Caco-2 (cell line): ENCODE measurements at places on chromosomes 12 and 14. TPM values are rescaled to one million over a fixed set of nuclear protein-coding genes. Genes with fewer than 3 reads are reported as not detected.

DNA sequence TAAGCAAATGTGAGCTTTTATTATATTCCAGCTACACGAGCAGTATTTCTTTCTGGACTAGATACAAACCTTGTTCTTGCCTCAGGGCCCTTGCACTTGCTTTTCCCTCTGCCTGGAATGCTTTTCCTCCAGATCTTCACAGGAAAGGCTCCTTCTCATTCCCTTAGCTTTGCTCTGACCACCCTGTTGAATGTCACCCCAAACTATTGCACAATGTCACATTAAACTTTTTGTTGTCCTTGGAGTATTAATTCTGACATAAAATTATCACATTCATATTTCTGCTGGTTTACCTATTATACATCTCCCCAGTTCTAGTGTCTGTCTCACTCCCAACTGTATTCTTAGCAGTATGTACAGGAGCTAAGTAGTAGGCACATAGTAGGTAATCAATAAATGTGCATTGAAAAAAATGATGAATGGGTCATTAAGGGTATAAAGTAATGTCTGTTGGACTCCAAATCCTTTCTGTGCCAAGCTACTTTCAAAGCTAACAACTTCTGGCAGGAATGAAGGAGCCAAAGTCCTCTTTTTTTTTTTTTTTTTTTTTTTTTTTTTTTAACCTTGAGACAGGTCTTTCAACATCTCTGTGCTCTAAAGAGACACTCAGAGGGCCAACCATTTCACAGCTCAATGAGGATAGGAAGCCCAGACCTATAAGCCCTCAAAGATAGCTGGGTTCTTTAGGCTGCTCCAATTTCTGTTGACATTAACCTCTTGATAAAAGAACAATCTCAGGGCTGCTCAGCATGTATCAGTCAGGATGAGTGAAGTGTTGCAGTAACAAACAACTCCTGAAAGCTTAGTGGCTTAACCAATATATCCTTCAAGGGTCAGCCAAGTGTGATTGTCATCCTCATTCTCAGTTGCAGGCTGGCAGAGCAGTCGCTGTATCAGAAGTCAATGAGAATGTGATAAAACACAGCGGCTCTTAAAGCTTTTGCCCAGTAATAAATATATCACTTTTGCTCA, 424.4 kb upstream of the TBX3 start:
- no peaks in the 10 kb centered on the region for H3K4me1 ChIP-seq
- no peak overlapping the region for H3K4me3 ChIP-seq
- no peak overlapping the region for H3K27ac ChIP-seq

DNA sequence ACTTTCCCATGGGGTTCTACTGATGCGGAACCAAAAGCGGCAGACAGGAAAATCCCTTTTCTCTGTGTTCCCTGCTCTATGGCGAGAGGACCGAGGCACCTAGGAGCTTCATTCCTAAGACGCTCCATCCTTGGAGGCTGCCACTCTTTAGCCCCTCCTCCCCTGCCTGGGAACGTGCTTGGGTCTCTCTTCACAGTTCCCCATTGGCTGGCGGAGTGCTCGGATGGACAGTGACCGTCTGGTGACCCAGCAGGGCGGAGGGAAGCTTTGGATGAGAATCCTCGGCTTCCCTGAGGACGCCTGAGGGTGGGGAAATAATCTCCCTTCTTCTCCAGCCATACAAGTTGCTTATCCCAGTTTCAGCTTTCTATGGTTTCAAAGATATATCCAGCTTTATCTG, 37.3 kb downstream of the KCNA5 start:
- no peaks in the 10 kb centered on the region for H3K4me1 ChIP-seq
- H3K4me3 ChIP-seq, result no peak overlapping the region
- peaks cover 4% of the 10 kb centered on the region for H3K27me3 ChIP-seq
- H3K36me3 ChIP-seq, result no peaks in the 10 kb centered on the region

Gene SYT1
- total RNA-seq, result 0.39 and 1.2 TPM in 2 replicates

- H3K4me1 ChIP-seq, result peaks cover 2% of the 10 kb centered on the region; the same call in 1 of the 2 replicates
- DNase-seq, result no peak
Observed at GRCh38 chr12:90905691-90906370, 49.1 kb downstream of the CCER1 start.

DNA sequence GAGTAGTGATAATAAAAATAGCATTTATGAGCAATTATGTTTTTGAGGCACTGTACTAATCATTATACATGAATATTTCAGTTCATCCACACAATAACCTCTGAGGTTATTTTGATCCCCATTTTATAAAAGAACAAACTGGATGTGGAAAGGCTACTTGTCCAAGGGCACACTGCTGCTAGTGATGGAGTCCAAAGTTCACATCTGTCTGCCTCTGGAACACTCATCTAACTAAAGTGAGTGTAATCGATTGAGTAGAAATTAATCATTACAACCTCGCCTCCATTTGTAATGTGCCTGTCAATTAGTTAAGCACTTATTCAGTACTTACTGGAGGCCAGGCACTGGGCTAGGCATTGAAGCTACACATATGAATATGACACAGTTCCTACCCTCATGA, 55.4 kb downstream of the TMEM260 start:
- no peaks in the 10 kb centered on the region for H3K27me3 ChIP-seq
- H3K36me3 ChIP-seq, result peaks cover 5% of the 10 kb centered on the region
- DNase-seq, result no peak
- no peaks in the 10 kb centered on the region for H3K4me1 ChIP-seq

DNA sequence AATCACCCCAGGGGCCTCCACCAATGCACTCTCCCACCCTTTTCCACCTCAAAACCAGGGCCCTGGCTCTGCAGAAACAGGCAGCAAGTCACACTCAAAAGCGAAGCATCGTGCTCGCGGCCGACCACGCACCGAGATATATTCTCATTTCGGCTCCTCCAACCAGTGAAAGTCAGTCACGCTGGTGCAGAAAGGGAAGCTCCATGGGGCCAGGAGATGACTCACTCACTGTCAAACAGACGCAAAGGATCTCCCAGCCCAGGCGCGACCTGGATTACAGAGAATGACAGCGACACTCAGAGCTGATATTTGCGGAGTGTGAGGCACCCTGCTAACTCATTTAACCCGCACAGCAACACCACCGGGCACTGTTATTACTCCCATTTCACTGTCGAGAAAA, 173.6 kb downstream of the CALM1 start:
- no peak overlapping the region for H3K27ac ChIP-seq
- H3K4me3 ChIP-seq, result no peak overlapping the region
- H3K27me3 ChIP-seq, result no peaks in the 10 kb centered on the region
- no peaks in the 10 kb centered on the region for H3K36me3 ChIP-seq
- no peak for DNase-seq

DNA sequence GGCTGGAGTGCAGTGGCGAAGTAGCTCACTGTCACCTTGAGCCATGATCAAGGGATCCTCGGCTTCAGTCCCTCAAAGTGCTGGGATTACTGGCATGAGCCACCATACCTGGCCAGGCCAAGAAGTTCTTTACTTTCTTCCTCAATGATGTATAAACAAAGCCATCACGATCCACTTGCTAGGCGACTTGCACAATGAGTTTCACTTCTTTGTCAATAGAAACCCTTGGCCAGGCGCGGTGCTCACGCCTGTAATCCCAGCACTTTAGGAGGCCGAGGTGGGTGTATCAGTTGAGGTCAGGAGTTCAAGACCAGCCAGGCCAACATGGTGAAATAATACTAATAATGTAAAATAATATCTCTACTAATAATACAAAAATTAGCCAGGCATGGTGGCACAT, 14.4 kb upstream of the SPSB2 start:
- no peaks in the 10 kb centered on the region for H3K27me3 ChIP-seq
- no peak for DNase-seq
- no peak overlapping the region for H3K4me3 ChIP-seq
- peaks cover 50% of the 10 kb centered on the region for H3K4me1 ChIP-seq
- H3K27ac ChIP-seq, result peak overlapping the region; percentile 98
- peaks cover 6% of the 10 kb centered on the region; the same call in 1 of the 2 replicates for H3K36me3 ChIP-seq

- no peaks in the 10 kb centered on the region for H3K27me3 ChIP-seq
- no peak for DNase-seq
- no peak overlapping the region for H3K4me3 ChIP-seq
- no peak overlapping the region for H3K27ac ChIP-seq
- no peaks in the 10 kb centered on the region for H3K4me1 ChIP-seq
Observed at GRCh38 chr12:77572371-77572770, 258.3 kb upstream of the NAV3 start.

- no peaks in the 10 kb centered on the region; the same call in 1 of the 2 replicates for H3K36me3 ChIP-seq
- H3K4me1 ChIP-seq, result peaks cover 16% of the 10 kb centered on the region
- DNase-seq, result no peak
- H3K27me3 ChIP-seq, result no peaks in the 10 kb centered on the region
- H3K4me3 ChIP-seq, result no peak overlapping the region
Observed at GRCh38 chr12:95181103-95181502, 36.2 kb downstream of the FGD6 start.

DNA sequence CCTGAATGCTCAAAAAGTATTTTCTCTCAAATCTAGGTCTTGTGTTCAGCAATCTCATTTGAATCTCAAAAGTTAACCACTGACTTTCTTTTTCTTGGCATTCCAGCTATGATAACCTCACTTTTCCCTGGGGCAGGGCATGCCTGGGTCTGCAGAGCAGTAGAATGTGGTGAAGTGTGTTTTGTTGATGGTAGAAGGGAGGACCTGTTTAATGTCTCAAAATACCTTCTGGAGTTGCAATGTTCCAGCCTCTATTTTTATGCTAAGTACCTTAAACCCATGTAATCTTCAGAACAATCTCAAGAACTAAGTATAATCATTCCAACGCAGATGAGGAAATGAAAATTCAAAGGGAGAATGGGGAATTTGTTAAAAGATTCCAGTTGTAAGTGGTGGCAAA, 82.1 kb upstream of the FUT8 start:
- no peaks in the 10 kb centered on the region for H3K27me3 ChIP-seq
- DNase-seq, result no peak
- H3K27ac ChIP-seq, result peak overlapping the region; percentile 73
- peaks cover 67% of the 10 kb centered on the region for H3K4me1 ChIP-seq

DNA sequence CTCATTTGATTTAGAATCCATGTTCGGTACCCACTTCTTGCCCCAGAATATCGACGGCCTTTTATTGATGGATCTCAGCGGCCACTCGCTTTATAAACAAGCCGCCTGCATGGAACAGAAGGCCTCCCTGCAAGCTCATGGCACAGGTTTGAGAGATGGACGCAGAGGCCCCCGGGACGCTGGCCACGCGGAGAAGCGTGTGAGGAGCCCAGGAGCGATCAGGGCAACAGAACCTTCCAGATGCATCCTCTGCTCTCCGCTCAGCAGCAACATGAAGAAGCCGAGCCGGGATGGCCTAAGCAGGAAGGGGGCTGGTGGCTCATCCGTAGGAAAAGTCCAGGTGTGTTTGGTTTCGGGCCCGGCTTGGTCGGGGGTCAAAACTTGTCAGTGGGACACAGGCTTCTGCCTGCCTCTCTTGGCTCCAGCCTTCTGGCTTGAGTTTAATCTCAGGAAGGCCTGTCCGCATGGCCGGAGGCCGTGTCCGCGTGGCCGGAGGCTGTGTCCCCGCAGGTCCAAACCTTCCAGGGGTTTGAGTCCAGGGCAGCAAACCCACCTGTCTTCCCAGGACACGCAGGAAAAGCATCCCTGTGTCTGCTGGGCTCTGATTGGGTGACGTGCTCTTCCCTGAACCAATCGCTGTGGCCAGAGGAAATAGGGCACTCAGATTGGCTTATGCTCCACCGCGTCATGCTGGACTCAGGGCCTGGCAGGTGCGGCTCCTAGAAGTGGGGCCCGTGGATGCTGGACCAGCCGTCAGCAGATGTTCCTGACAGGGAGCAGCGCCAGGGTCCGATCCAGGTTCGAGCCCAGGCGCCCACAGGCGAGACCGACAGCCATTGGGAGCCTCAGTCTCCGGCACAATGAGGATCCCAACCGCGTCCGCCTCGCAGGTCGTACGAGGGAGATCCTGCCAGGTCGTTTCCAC, 65.0 kb downstream of the GALNT9 start:
- no peaks in the 10 kb centered on the region for H3K36me3 ChIP-seq
- no peak overlapping the region for H3K27ac ChIP-seq
- H3K4me3 ChIP-seq, result no peak overlapping the region
- H3K27me3 ChIP-seq, result no peaks in the 10 kb centered on the region

Gene ABCC9
- 123 and 130 TPM in 2 replicates for total RNA-seq

- H3K27ac ChIP-seq, result no peak overlapping the region
- H3K4me1 ChIP-seq, result no peaks in the 10 kb centered on the region
- no peak overlapping the region for H3K4me3 ChIP-seq
- DNase-seq, result no peak
- H3K27me3 ChIP-seq, result no peaks in the 10 kb centered on the region
Observed at GRCh38 chr14:56918849-56919574, 108.7 kb upstream of the OTX2 start.

- H3K27me3 ChIP-seq, result no peaks in the 10 kb centered on the region
- no peak overlapping the region for H3K4me3 ChIP-seq
- H3K27ac ChIP-seq, result no peak overlapping the region
- peaks cover 2% of the 10 kb centered on the region; the same call in 1 of the 2 replicates for H3K36me3 ChIP-seq
- DNase-seq, result peak; percentile 63
Observed at GRCh38 chr14:91149462-91149861, 35.6 kb downstream of the DGLUCY start.

Gene DHRS7
- total RNA-seq, result 61.6 and 65.6 TPM in 2 replicates

GRCh38 chr14:73723406-73723796, 9.2 kb upstream of the PNMA1 start:
- no peaks in the 10 kb centered on the region; the same call in 1 of the 2 replicates for H3K4me1 ChIP-seq
- H3K36me3 ChIP-seq, result peaks cover 15% of the 10 kb centered on the region
- no peak overlapping the region for H3K27ac ChIP-seq

Gene TAS2R30
- 3.8 and 5.8 TPM in 2 replicates for total RNA-seq

DNA sequence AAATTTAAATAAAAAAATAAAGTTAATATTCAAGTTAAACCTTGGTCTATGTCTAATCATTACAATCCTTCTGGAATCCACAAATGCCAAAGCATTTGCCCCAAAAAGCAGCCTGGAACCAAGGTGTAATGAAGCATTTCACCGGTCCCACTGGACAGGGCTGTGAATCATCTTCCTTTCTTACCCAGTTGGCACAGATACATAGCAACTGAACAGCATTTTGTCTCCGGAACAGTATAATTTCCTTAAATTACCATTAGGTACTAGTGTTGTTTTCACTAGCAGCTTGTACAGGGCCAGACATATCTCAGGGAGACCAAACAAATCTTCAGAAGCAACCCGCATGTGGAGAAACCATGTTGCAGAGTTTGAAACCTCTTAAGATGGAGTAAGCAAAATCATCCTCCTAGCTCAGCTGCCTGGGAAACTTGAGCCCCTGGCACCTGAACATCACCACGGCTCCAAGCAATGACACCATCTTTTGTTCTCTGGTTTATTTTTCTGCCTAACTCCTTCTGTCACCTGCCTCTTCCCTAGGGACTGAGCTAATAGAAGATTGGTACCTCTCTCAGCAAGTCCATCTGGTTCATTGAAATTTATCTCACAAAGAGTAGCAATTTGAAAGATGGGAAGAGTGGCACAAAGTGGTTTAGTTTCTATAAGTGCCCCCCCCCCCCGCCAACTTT, 17.9 kb upstream of the MDM1 start:
- H3K27me3 ChIP-seq, result no peaks in the 10 kb centered on the region
- DNase-seq, result no peak
- H3K4me3 ChIP-seq, result no peak overlapping the region

Gene CCDC197
- total RNA-seq, result not detected in 2 replicates

Gene IL23A
- 0.48 TPM in 1 of 2 replicates, not detected in the other for total RNA-seq

GRCh38 chr12:91741932-91742331, 403.7 kb downstream of the BTG1 start:
- H3K4me1 ChIP-seq, result no peaks in the 10 kb centered on the region
- H3K4me3 ChIP-seq, result no peak overlapping the region
- no peak overlapping the region for H3K27ac ChIP-seq
- no peaks in the 10 kb centered on the region for H3K36me3 ChIP-seq
- no peaks in the 10 kb centered on the region for H3K27me3 ChIP-seq

Gene NR4A1
- total RNA-seq, result 37.9 and 41.8 TPM in 2 replicates

Gene FOXM1
- 217 and 222 TPM in 2 replicates for total RNA-seq

- no peaks in the 10 kb centered on the region for H3K27me3 ChIP-seq
- no peaks in the 10 kb centered on the region for H3K36me3 ChIP-seq
- H3K4me1 ChIP-seq, result 0 out of 2 replicates have a peak, but pooled peaks cover 9% of the 10 kb centered on the region
- peak overlapping the region; percentile 88 for H3K27ac ChIP-seq
- DNase-seq, result no peak
Observed at GRCh38 chr14:24194186-24194872, 912 bp downstream of the TM9SF1 start.
